ENCODE measurements at places on chromosomes 7 and 10.

DNA sequence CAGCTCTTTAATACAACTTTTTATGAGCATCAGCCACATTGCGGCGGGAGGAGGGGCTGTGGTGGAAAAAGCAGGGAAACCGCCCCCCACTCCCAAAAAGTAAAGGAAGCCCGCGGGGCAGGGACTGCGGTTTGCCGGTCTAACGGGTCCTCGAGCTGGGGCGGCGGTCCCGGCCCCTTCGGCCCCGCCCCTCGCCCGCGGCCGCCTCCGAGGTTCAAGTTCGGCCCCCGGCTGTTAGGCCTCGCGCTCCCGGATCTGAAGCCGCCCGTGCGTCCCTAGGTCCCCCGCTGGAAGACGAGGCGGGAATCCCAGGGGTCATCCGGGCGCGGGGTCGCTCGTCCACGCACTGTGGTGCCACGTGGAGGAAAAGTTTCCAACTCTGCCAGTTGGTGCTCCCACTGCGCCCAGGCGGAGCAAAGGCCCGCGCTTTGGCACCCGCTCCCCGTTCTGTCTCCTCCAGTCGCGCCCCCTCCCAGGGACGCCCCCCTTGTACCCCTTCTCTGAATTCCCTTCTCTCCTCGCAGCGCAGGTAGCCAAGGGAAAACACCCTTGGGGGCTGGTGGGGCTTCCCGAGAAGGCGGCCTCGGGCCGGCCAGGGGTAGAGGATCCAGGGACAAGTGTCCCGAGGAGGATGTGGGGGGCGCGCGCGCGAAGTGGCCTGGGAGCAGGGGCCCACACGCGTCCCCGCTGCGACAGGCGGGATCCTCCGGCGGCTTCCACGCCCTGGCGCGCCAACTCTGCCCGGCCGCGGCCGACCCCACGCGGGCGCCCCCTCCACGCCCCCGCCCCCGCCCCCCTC lies 798 bp upstream of the AUTS2 start:
- peak; percentile 51 for DNase-seq

DNA sequence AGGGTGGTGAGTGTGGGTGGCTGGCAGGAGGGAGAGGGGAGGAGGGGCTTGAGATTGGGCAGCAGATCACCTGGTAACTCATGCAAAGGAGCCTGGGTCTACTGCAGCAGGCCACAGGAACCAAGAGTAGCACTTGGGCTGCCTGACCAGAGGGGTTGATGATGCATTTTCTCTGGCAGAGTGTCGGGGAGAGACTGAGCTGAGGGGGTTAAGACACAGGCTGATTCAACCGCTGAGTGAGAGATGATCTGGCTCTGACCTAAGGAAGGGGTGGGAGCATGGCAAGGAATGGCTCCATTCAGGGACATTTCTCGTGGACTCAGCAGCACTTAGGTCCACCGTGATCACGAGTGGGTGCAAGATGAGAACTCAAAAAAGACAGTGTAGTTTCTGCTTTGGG lies 115.5 kb upstream of the STK17A start:
- DNase-seq = no peak

GRCh38 chr7:15176089-15176488 lies 273.5 kb upstream of the DGKB start:
- DNase-seq = no peak

- no peak for DNase-seq
These were observed 38.6 kb downstream of the CDC14C start for GRCh38 chr7:48962821-48963505.

DNA sequence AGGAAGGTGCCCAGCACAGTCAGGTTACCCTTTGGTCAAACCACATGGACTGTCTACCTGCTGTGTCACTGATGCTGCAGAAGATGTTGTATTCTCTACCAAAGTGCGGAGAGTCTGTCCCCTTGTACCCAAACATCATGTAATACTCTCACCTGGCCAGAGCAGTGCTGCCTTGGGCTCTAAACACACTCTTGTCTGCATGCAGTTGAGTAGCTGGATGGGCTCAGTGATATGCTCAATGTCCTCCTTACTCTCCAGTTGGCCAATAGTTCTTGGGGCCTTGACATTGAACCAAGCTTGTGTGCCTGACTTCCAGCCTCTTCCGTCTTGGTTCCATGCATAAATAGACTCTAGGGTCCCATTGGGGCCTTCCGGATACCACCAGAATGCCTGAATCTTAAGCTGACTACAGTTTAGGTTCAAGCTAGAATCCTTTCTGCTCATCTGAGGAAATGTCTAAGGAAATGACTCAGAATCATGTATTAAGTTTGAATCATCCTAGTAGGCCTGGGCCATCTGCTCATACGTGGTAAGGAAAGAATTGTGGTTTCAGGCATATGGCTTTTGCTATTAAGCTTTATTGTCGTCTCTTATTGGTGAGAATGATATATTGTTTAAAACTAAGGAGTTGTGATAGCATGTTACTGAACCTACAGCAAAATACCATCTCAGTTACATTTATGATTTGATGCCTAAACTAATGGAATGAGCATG lies 118.0 kb downstream of the OTUD1 start:
- no peak for DNase-seq

DNA sequence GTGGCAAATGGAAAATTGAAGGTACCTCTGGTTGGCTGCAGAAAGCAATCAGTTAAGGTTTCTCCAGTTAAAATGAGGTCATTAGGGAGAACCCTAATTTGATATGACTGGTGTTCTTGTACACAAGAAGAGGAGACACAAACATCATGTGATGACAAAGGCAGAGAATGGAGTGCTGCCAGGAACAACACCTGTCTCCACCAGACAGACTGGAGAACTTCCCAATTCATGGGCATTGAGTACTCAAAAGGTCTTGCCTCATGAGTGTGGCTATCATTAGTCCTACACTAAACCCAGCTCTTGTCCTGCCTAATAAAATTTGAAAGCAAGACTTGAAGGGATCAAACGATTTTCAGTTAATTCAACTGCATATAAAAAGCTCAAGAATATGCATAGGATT lies 152.6 kb downstream of the PTPN20 start:
- DNase-seq = no peak

DNA sequence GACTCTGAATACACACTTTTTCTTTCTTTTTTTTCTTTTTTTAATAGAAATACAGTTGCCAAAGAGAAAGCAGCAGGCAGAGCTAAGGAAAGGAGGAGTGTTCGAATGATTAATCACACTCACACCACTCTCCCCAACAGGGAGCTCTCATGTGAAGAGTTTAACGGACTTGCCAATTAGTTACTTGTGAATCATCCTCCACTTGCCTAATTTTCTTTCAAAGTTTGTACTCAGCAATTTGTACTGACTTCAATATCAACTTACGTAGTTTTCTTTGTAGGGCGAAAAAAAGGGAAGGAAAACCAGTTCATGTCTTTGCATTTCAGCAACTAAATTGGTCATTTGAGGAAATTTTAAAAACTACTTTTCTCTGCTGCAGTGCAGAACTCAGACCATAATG lies 109.2 kb downstream of the PIP4K2A start:
- DNase-seq = no peak

DNA sequence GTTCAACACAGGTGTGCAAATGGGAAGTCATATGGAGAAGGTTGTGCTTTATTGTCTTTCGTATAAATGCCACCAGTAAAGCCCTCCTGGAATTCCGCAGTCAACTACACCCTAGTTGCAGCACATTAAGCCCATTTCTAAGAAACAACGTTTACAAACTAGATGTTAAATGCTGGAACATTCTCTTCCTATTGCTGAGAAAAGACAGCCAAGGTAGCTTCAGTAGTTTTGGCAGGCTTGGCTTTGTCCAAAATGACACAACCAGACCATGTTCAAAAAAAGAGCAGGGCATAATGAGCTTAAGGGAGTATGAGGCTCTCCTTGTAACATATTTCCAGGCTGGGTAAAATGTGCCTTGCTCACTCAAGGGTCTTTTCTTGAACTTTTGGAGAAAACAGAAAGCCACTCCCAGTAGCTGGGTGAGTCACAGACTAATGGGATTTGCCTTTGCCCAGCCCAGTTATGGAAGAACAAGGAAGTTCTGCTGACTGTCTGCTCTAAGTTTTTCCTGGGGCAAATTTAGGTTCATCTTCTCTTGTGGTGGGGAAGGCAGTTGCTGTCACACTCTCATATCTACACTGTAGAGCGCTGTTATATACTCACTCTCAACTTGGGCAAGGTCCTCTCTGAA lies 238.7 kb downstream of the PLXNA4 start:
- DNase-seq = no peak

GRCh38 chr7:115007751-115008150 lies 85.9 kb downstream of the MDFIC start:
- no peak for DNase-seq

DNA sequence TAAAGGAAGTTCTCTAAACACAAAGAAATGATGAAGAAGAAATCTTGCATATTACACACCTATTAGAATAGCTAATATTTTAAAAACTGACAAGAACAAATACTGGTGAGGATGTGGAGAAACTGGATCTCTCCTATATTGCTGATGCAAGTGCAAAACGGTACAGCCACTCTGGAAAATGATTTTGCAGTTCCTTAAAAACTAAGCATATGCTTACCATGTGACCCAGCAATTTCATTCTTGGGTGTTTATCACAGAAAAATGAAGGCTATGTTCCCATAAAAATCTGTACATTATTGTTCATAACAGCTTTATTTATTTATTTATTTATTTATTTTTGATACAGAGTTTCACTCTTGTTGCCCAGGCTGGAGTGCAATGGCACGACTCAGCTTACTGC lies 14.9 kb upstream of the PLEKHA1 start:
- no peak for DNase-seq

Measured in endothelial cell (in vitro differentiated cells).